ENCODE measurements at places on chromosomes 16 and 17.

- no peak for DNase-seq
Measured at GRCh38 chr17:72125226-72125651, 4.4 kb downstream of the SOX9 start.

DNA sequence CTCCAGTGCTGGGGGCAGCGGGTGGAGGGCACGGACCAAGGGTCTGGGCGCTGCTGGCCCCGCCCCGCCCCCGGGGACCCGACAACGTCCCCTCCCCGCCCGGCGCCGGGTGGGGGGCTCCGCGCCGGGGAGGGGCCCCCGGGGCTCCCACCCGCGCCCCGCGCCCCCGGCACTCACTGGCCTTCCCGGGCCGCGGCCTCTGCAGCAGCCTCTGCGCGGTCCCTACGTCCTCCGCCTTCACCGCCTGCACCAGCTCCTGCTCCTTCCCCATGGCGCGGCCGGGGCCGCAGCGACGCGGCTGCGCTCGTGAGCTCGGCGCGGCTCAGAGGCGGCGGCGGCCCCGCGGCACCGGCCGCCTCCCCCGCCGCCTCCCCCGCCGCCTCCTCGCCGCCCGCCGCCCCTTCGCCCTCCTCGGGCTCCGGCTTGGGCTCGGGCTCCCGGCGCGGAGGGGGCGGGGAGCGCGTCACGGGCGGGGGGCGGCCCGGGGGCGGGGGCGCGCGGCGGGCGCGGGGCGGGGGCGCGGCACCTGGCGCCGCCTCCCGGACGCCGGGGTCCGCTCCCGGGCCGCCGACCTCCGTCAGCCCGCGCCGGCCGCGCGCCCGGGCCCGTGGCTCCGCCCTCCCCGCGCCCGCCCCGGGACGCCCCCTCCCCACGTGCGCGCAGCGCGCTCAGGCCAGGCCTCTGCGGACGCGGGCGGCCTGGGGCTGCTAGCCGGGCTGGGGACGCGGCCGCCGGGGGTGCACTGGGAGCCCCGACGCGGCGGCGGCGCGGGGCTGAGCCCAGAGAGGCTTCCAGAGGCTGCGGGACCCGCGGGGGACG is at the start of gene CASKIN1:
TSS of gene CASKIN1 (minus strand) at position 444 of the 819 bp plus-strand sequence. CDS start at position 271, 173 bp downstream.
- peak; percentile 33 for DNase-seq

DNA sequence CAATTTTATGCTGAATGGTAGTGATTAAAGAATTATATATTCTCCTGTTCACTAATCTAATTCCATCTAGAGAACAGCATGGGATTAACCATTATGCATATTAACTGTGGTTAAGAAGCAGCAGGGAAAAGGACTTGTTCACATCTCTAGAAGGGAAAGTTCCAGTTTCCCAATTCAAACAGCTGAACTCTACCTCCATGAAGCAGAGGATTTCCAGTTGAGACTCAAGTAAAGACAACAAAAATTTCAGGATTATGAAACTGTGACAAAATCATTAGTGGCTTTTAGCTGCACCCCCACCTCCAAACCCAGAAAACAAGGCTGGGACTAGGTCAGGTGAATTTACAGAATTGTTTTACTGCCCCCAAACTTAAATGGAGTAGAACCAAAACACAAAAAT is 73.6 kb downstream of the USP32 start:
- DNase-seq, result peak; percentile 34

DNA sequence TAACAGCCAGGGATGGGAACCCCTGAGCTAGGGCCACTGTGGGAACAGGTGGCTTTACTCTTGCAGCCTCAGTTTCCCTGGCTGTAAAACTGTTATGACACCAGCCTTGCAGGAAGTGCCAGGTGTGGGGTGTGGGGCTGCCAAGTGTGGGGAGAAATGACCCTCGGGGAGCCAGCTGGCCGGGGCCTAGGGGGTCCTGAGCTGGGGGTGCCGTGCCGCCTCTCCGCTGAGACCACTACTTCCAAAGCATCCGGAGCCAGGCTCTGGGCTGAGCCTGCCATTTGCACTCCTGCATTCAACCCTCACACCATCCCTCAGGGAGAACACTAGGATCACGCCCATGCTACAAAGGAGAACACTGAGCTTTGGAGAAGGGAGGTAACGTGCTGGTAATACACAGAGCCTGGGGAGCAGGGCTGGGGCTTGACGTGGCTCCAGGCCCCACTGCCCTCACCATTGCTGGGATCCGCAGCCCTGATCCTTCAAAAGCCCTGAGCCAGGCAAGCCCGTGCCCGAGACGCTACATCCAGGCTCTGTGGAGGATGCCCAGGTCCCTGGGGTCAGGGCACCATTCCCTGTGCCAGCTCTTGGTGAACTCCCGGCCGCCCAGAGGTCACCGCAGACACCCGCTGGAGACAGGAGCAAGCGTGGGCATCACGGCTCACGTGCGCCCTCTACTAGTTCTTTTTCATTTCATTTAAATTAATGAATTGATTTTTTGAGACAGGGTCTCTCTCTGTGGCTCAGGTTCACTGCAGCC is 28.8 kb upstream of the GINS2 start:
- DNase-seq, result peak; percentile 68
